ENCODE measurements at places on chromosomes 6 and 20.

- no peak for DNase-seq
Measured at GRCh38 chr6:124371974-124372475, 568.4 kb downstream of the NKAIN2 start.

DNA sequence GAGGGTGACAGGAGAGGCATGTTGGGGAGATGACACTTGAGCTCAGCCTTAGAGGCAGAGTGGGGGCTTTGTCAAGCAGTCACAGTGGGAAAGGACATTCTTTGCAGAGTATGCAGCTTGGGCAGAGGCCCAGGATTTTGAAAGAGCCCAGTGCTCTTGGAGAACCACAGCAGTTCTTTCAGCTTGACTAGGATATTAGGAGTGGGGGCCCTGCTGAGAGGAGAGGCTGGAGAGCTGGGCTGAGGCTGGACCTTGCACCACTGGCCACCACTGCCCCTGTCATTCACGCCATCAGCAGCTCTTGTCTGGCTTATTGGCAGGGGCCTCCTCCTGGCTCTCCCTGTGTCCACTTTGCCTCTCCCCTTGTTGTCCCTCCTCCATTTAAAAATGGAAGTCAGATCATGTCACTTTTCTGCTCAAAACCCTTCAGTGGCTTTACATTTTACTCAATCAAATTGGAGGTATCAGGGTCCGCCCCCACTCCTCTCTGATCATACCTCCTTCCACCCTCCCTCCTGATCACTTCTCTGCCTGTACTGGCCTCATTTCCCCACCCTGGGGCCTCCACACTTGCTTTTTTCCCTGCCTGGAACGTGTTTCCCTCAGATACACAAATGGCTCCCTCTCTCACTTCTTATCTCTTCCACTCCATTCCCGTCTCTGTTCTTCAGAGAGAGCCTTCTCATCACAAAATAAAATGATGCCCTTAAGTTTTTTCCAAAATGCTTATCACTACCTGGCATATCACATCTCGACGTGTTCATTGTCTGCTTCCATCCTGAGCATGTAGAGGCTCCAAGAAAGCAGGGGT, 10.5 kb downstream of the MANBAL start:
- DNase-seq, result no peak

DNA sequence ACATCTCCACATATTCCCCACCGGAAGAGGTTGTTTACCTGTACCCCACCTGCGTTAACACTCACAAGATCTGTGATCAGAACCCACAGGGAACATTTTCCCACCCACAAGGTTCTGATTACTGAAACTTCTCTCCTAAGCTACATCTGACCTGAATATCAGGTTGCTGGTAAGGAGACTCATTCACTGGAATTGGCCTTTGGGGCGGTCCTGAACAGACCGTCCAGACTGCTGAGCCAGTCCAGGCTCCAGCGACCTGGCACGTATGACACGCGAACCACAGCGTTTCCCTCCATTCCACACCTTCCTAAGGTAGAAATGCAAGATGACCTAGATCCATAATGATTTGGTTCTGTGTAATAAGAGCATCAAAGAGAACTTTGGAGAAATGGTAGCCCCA, 9.8 kb downstream of the VGLL2 start:
- no peak for DNase-seq

GRCh38 chr6:1770435-1770843, 160.7 kb downstream of the FOXC1 start:
- no peak for DNase-seq

DNA sequence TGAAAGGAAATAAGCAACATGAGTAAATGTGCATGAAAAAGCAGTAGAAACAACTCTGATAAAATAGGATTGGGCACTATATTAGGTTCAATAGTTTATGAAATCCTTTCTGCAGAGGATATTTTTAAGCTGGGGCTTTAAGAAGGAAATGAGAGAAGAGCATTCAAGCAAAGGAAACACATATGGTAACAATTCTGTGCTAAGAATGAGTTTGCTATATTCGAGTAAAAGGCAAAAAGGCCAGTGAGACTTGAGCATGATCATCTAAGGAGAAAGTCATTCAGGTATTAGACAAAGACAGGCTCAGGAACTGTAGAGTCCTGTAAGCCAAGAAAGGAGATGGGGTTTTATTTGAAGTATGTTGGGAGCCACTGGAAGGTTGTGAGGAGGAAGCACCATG, 387.1 kb upstream of the FLRT3 start:
- no peak for DNase-seq

GRCh38 chr6:28413681-28414080, 14.1 kb upstream of the ZSCAN12 start:
- DNase-seq, result no peak

- no peak for DNase-seq
Measured at GRCh38 chr20:45450097-45450818, 19.3 kb upstream of the WFDC2 start.

Measured in posterior vena cava (tissue), 2 donors.